Stimulated activated naive CD4-positive, alpha-beta T cell treated with Interleukin-2 at 50 U/mL for 16 hours (primary cell): ENCODE measurements at places on chromosomes 12 and 14.

- no peak for DNase-seq
Measured at GRCh38 chr12:115158816-115159215, 474.8 kb upstream of the TBX3 start.

DNA sequence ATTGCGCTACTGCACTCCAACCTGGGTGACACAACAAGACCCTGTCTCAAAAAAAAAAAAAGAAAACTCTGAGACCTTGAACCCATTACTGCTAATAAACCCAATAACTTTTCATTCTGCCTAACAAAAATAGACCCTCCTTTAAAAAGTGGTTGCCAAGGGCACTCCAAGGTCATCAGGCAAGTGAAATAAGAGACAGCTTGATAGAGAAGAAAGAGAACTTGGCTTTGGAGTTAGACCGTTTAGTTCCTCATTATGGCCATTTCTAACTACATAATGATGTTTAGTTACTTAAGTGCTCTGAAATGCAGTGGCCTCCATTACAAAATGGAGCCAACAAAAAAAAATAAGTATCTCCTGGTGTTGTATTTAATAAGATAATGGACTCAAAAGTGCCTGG is 55.9 kb downstream of the PHLDA1 start:
- DNase-seq: no peak

DNA sequence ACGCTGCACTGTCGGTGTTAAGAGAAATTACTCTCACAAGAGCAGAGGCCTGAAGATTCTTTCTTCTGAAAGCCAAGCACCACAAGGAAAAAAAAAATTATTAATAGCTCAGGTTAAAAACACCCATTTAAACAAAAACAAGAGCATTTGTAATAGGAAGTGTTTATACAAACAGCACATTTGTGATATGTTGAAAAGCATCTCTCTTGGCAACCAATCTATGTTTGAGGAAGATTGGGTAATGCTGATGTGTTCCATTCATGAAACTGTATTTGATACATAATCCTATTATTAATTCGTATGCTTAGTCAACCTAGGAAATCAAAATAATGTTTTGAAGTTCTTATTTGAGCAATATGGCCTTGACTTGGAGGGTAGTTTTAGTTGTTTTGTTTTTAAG is 36.5 kb downstream of the SSPN start:
- DNase-seq: no peak

- DNase-seq: no peak
Measured at GRCh38 chr14:43252866-43253265, 1254.2 kb downstream of the FSCB start.

GRCh38 chr14:85252011-85252410 is 277.9 kb upstream of the FLRT2 start:
- DNase-seq: no peak

DNA sequence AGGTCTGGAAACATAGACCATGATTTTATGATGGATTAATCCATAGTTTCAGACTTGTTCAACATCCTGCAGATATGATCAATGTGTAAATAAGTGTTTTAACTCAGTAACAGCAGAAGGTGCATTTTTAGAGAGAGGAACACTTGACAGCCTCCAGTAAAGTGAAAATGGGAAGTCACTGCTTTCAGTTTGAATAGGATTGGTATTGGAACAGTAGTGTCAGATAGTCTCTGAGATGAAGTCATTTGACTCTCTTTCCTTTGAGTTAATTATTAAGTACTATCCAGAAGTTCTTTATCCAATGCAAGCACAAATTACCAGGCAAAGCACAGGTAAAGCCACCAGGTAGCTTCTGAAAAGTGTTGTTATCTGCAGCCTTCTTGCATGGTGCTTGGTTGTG is 14.5 kb upstream of the NAV3 start:
- DNase-seq: no peak

DNA sequence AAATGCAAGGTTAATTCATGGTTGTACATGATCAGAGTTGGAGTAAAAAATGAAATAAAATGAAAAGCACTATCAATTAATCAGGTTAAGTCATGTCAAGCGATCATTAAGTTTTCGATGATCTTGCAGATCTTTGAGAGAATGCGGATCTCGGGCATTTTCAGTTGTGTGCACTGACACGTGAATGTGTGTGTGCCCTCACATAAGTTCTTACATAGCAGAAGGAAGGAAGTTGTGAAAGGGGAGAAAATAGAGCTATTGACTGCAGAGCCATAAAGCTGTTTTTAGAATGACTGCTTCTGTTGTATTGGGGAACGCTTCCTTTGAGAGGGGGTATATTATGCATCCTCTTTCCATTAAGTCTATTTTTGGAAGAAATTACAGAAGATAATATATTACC is 101.3 kb downstream of the HMGA2 start:
- DNase-seq: no peak

- no peak for DNase-seq
Measured at GRCh38 chr12:106276032-106276740, 26.3 kb upstream of the TCP11L2 start.

- DNase-seq: no peak
Measured at GRCh38 chr12:25072906-25073650, 121.9 kb downstream of the DNAI7 start.

- DNase-seq: no peak
Measured at GRCh38 chr12:66252771-66253170, 49.5 kb upstream of the HELB start.

DNA sequence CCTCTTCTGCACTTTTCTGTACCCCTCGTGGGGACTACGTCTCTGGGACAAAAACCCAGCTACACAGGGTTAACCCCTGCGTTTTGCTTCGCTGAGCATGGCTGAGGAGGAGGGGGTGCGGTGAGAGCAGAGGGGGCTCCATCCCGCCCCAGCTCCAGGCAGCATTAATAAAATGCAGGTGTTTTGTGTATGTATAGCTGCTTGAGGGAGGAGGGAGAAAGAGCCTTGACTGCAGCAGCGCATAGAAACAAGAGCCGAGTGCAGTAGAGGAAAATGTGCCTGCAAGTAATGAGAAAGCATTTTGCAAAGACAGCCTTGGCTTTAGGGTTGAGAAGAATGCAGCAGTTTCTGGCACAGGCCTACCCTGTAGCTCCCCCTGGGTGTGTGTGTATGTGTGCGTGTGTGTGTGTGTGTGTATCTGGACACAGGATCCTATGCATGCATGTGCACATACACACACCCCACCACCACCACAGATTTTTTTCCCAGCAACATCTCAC is 103.9 kb downstream of the ZFP36L1 start:
- DNase-seq: no peak

DNA sequence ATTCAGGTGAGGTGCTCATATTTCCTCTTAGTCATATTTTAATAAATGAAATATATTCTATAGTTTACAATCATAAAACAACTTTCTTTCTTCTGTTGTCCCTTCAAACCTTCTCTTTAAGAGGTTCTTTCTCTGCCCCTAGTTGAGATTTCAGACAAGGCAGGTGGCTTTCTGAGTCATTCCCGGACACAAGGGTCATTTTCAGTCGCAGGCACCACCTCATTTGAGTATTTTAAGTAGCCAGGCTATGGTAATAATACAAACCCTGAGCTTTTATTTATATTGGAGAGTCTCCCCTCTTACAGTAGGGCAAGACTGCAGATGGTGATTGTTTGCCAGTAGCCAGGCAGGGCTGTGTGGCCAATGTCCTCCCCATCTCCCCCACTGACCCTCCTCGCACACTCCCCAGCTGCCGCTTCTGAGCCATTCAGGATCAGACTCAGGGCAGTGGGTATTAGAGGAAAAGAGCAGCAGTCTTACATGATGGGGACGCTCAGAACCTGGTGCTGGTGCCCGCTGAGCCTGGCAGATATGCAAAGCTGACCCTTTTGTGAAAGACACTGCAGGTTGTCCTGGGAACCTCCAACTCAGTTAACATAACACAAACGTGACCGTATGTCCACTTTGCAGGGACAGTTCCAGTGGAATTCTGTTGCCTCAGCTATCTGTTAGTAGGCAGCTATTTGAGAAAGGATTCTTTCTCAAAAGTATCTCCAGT is 101.1 kb upstream of the BCL2L14 start:
- no peak for DNase-seq

GRCh38 chr12:12881151-12881909 is 10.0 kb upstream of the GPRC5A start:
- DNase-seq: no peak

GRCh38 chr12:9319044-9319841 is 111.0 kb upstream of the PZP start:
- DNase-seq: no peak

DNA sequence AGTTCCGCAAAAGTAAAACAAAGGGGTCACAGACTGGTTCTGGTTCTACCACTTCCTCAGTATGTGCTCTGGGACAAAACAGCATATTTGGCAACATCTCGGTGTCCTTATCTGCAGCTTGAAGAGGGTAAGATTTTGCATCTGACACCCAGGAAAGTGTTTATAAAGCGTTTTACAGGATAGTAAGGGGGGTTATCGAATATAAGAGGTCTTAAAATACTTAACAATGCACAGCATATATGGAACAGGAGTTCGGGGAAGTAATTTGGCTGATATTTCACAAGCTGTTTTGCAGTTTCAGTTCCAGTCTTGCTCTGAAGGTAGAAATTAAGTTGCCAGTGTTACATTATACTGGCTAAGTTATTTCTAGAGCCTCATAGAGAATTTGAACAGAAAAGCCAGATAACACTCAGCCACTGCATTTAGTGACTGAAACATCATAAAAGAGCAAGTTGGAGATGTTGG is 904 bp upstream of the MAP4K5 start:
- no peak for DNase-seq

DNA sequence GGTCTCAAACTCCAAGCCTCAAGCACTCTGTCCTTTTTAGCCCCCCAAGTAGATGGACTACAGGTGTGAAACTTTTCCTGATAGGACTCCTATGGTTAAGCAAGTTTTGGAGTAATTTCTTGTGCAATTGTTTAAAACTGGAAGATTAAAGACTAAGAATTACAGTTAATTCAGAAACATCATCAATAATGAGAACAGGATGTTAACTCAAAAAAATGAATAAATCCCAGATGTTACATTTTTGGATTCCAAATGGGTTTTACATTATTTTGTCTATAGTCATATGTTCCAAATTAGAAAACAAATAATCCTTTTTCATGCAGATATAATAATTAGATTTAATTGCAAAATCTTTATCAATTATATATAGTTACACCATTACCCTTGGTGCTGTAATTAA is 24.4 kb upstream of the KITLG start:
- DNase-seq: no peak

GRCh38 chr12:57640175-57641042 is 7.4 kb upstream of the B4GALNT1 start:
- no peak for DNase-seq

DNA sequence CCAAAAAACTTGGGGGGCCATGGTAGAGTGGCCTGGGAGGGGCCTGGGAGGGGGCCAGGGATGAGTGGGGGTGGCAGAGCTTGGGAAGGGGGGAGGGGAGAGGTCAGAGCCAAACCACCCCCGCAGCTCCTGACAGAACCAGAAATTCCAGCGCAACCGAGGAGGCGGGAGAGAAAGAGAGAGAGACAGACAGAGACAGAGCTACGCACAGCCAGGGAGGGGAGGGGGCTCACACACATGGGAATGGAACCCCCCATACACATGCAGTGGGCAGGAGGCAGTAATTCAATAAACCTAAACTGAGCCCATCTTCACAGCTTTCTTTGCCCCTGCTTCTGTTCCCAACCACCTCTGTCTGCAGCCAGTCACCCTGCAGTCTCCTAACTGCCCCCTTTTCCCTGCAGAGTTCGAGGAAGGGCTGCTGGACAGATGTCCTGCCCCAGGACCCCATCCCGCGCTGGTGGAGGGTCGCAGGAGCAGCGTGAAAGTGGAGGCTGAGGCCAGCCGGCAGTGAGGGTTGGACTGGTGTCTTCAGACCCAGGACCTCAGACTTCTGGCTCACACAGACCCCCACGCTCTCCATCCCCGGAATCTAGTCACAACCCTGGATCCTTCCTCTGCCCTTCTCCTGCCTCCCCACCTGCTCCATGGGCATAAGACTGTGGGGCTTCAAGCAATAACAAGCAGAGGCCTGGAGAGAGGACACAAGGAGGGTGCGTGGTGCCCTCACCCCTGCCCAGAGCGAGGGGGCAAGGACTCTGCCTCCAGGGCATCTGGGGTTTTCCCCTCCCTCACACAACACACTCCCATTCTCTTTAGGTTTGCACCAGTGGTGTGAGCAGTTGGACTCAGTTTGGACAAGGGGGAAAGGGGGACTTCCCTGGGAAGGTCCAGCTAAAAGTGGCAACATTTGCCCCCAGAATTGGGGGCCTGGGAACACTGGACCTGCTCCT is 5.6 kb downstream of the NAB2 start:
- DNase-seq: no peak

GRCh38 chr12:108234158-108234557 is 105.0 kb downstream of the CMKLR1 start:
- DNase-seq: no peak

DNA sequence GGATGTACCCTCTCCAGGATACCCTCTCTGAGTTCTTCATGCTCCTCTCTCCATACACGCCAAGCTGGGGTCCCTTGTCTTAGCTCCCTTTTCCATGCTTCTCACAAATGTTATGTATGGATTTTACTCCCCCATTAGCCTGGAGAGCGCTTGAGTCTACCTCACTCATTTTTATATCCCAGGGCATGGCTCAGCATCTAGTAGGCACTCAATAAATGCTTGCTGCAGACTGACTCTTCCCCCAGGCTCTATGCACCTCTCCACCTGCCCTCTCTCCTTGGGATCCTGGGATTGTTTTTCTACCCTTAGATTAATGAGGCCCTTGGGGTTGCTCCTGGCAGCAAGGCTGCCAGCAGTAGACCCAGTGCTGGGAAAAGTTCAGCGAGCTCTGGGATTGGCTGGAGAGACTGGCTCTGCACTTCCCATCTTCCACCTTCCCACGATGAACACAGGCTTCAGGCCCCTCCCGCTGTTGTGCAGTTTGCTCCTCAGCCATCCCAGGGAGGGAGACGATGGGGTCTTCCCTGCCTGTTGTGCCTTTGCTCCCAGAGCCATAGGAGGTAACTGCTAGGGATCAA is 2.2 kb downstream of the NRIP2 start:
- no peak for DNase-seq

DNA sequence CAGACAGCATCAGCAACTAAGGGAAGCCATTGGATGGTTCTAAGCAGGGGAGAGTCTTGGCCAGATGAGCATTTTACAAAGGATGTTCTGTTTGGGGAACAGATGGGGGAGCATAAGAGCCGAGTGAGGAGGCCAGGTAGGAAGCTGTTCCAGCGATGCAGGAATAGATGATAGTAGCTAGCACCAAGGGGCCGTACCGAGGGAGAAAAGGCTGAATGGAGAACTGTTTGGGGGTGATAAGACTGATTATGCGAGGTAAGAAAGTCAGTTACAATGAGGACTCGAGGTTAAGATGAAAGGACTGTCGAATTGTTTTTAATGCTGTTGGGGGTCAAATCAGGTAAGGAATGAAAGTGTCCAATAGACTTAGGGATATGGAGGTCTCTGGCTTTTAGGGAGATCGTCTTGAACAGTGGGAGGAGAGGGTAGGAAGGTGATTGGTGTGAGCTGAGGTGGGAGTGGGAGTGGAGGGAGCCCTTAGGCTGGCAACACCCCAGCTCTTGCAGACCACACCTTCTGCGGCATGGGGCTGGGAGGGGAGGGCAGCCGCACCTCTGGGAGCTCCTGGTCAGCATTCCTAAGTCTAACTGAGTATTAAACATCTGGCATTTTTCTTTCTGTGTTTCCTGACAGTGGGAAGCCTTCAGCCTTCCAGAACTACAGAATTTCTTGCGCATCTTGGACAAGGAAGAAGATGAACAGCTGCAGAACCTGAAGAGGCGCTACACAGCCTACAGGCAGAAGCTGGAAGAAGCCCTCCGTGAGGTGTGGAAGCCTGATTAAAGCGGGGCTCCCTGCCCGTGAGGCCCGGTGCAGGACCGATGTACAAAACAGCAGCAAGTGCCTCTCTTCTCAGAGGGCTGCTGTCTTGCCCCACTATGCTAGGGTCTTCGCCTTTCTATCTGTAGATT is 64.8 kb downstream of the GNS start:
- no peak for DNase-seq

GRCh38 chr12:64894827-64895475 is 70.5 kb downstream of the TBC1D30 start:
- DNase-seq: no peak
